Fibroblast of lung (primary cell): ENCODE measurements at places on chromosomes 4 and X. TPM values are rescaled to one million over a fixed set of nuclear protein-coding genes. Genes with fewer than 3 reads are reported as not detected.

DNA sequence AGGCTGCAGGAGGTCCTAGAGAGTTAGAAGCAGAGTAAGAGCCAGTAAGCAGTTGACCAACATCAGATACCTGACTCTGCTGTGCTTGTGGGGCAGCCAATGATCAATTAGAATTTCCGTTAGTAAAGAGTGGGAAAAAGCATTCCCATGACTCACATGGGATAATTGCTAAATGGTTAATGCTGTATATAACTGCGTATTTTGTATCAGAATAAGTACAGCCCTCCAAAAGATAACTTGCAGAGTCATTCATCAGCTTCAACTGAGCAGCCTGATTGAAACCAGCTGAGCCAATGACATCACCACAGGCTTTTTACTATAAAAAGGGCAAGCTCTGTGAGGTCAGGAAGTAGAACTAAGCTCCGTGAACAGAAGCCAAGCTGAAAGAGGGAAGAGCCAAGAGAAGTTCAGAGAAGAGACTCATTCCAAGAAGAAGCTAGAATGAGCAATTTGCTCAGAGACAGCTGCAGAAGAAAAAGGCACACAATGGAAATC, 67.9 kb downstream of the PPP3CA start:
- peaks cover 8% of the 10 kb centered on the region for H3K4me1 ChIP-seq
- H3K27ac ChIP-seq: peak overlapping the region; percentile 58
- DNase-seq: peak; percentile 98
- no peaks in the 10 kb centered on the region for H3K36me3 ChIP-seq

GRCh38 chrX:17960891-17961290, 99.8 kb upstream of the RAI2 start:
- H3K27ac ChIP-seq: no peak overlapping the region
- no peaks in the 10 kb centered on the region for H3K4me1 ChIP-seq
- no peaks in the 10 kb centered on the region for H3K27me3 ChIP-seq
- DNase-seq: no peak
- H3K36me3 ChIP-seq: no peaks in the 10 kb centered on the region
- H3K4me3 ChIP-seq: no peak overlapping the region

DNA sequence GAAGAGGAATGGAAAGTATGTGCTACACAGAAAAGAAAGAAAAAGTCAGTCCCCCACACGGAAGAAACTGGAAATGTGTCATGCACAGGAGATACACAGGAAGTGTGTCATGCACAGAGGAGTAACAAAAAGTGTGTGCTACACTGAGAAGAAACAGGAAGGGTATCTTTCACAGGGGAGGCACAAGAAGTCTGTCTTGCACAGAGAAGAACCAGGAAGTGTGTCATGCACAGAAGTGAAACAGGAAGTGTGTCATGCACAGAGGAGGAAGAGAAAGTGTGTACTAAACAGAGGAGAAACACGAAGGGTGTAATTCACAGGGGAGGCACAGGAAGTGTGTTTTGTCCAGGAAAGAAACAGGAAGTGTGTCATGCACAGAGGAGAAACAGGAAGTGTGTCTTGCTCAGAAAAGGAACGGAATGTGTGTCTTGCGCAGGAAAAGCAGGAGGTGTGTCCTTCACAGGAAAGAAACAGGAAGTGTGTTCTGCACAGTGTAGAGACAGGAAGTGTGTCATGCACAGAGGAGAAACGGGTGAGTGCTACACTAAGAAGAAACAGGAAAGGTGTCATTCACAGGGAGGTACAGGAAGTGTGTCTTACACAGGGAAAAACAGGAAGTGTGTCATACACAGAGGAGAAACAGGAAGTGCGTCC, 527.2 kb upstream of the PRKX start:
- H3K36me3 ChIP-seq: no peaks in the 10 kb centered on the region
- DNase-seq: no peak
- no peak overlapping the region for H3K27ac ChIP-seq
- H3K4me3 ChIP-seq: no peak overlapping the region
- no peaks in the 10 kb centered on the region for H3K4me1 ChIP-seq

GRCh38 chrX:22325096-22325495, 52.4 kb downstream of the CBLL2 start:
- H3K4me3 ChIP-seq: no peak overlapping the region
- peak; percentile 44 for DNase-seq
- H3K4me1 ChIP-seq: no peaks in the 10 kb centered on the region
- no peaks in the 10 kb centered on the region for H3K36me3 ChIP-seq
- H3K27ac ChIP-seq: no peak overlapping the region

DNA sequence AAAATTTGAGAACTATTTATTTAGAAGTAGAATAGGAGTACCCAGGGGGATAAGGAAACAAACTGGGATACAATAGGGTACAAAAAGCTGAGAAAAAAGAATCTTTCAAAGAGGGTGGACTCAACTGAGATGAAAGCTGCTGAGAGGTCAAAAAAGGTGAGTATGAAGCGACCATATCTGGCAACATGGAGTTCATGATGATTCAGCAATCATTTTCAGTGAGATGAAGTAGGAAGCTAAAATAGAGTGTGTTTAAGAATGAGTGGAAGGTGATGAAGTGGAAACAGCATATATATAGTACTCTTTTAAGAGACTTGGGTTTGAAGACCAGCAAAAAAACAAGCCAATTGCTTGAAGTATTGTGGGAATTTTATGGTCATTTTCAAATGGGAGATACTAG, 72.0 kb upstream of the IL13RA2 start:
- H3K27ac ChIP-seq: no peak overlapping the region
- H3K4me1 ChIP-seq: no peaks in the 10 kb centered on the region
- no peak overlapping the region for H3K4me3 ChIP-seq
- H3K36me3 ChIP-seq: no peaks in the 10 kb centered on the region

GRCh38 chrX:3226087-3226486, 120.4 kb downstream of the MXRA5 start:
- DNase-seq: no peak
- no peak overlapping the region for H3K4me3 ChIP-seq
- H3K27ac ChIP-seq: no peak overlapping the region

GRCh38 chr4:164428561-164428960, 325.4 kb upstream of the SMIM31 start:
- H3K4me1 ChIP-seq: no peaks in the 10 kb centered on the region
- H3K27me3 ChIP-seq: no peaks in the 10 kb centered on the region
- no peak overlapping the region for H3K27ac ChIP-seq
- DNase-seq: no peak
- no peak overlapping the region for H3K4me3 ChIP-seq

- H3K4me1 ChIP-seq: no peaks in the 10 kb centered on the region
- no peaks in the 10 kb centered on the region for H3K27me3 ChIP-seq
- H3K36me3 ChIP-seq: no peaks in the 10 kb centered on the region
- no peak overlapping the region for H3K4me3 ChIP-seq
Observed at GRCh38 chr4:168498251-168498650, 1.4 kb downstream of the PALLD start.

DNA sequence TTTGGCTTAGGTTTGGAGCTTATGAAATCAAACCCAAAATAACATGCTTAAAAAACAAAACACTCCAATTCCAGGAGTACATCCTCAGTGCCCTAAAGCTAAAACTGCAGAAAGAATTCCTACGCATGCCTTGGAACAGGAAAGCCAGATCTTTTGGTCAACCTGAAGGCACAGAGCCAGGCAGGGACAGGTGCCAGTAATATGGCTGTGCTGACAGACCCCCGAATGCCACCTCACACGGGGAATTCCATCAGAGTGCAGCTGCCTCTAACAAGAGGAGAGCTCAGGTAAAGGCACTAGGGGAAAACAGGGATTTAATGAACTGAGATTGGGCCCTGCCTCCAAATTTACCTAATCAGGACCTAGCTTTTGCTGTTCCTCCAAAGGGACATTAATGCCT, 77.1 kb downstream of the SHISA3 start:
- no peaks in the 10 kb centered on the region for H3K36me3 ChIP-seq
- no peaks in the 10 kb centered on the region for H3K27me3 ChIP-seq
- DNase-seq: no peak
- no peaks in the 10 kb centered on the region for H3K4me1 ChIP-seq

GRCh38 chrX:54030329-54030728, 13.9 kb downstream of the PHF8 start:
- H3K27ac ChIP-seq: no peak overlapping the region
- no peak for DNase-seq
- no peak overlapping the region for H3K4me3 ChIP-seq
- no peaks in the 10 kb centered on the region for H3K4me1 ChIP-seq
- no peaks in the 10 kb centered on the region for H3K27me3 ChIP-seq

GRCh38 chr4:96471956-96472867, 632.3 kb downstream of the PDHA2 start:
- no peaks in the 10 kb centered on the region for H3K36me3 ChIP-seq
- DNase-seq: peak; percentile 4
- no peak overlapping the region for H3K27ac ChIP-seq
- no peaks in the 10 kb centered on the region for H3K4me1 ChIP-seq
- no peak overlapping the region for H3K4me3 ChIP-seq
- H3K27me3 ChIP-seq: no peaks in the 10 kb centered on the region

GRCh38 chrX:136162827-136163570, 15.7 kb downstream of the FHL1 start:
- H3K4me1 ChIP-seq: peaks cover 9% of the 10 kb centered on the region
- H3K4me3 ChIP-seq: no peak overlapping the region
- H3K27me3 ChIP-seq: no peaks in the 10 kb centered on the region
- no peak overlapping the region for H3K27ac ChIP-seq
- no peaks in the 10 kb centered on the region for H3K36me3 ChIP-seq

DNA sequence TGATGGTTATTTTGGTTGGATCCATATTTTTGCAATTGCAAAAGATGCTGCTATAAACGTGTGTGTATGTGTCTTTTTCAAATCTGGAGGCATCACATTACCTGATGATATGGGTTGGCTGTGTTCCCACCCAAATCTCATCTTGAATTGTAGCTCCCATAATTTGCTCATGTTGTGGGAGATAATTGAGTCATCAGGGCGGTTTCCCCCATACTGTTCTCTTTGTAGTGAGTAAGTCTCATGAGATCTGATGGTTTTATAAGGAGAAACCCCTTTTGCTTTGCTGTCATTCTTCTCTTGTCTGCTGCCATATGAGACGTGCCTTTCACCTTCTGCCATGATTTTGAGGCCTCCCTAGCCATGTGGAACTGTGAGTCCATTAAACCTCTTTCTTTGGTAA, 33.4 kb downstream of the APOOL start:
- H3K4me3 ChIP-seq: no peak overlapping the region
- H3K4me1 ChIP-seq: no peaks in the 10 kb centered on the region

- DNase-seq: peak; percentile 96
- H3K4me1 ChIP-seq: no peaks in the 10 kb centered on the region
- no peak overlapping the region for H3K27ac ChIP-seq
- no peak overlapping the region for H3K4me3 ChIP-seq
Observed at GRCh38 chr4:144820728-144821085, 174.8 kb downstream of the HHIP start.

GRCh38 chrX:2391869-2392606, 108.7 kb downstream of the DHRSX start:
- no peaks in the 10 kb centered on the region for H3K36me3 ChIP-seq
- H3K4me3 ChIP-seq: no peak overlapping the region
- H3K4me1 ChIP-seq: no peaks in the 10 kb centered on the region
- H3K27me3 ChIP-seq: no peaks in the 10 kb centered on the region
- H3K27ac ChIP-seq: no peak overlapping the region
- DNase-seq: peak; percentile 76

DNA sequence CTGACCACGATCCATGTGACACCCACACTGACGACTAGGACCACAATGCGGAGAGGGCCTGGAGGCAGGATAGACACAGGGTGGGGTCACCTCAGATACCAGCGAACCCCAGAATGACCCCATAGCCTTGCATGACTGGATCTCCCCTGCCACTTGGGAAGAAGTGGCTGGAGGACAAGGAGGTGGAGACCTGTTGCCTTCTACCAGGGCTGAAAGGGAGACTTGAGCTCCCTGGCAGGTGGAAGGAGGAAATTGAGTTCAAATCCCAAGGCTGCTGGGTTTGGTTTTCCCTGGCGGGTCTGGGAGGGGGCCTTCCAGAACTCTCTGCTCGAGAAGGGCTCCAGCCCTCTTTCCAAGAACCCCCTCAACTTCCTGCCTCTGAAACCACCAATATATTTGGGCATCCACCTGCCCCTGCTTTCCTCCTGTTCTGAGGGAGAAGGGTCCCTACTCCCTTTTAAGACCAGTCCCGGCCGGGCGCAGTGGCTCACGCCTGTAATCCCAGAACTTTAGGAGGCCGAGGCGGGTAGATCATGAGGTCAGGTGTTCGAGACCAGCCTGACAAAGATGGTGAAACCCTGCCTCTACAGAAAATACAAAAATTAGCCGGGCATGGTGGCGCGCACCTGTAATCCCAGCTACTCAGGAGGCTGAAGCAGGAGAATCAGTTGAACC, 3.0 kb downstream of the FAM3A start:
- no peaks in the 10 kb centered on the region for H3K27me3 ChIP-seq
- no peak overlapping the region for H3K27ac ChIP-seq
- peaks cover 10% of the 10 kb centered on the region for H3K4me1 ChIP-seq
- no peaks in the 10 kb centered on the region for H3K36me3 ChIP-seq
- H3K4me3 ChIP-seq: no peak overlapping the region
- DNase-seq: no peak

GRCh38 chr4:173367285-173367684, 3.5 kb upstream of the SAP30 start:
- no peaks in the 10 kb centered on the region for H3K27me3 ChIP-seq
- peaks cover 2% of the 10 kb centered on the region for H3K4me1 ChIP-seq
- DNase-seq: peak; percentile 9
- no peak overlapping the region for H3K4me3 ChIP-seq

DNA sequence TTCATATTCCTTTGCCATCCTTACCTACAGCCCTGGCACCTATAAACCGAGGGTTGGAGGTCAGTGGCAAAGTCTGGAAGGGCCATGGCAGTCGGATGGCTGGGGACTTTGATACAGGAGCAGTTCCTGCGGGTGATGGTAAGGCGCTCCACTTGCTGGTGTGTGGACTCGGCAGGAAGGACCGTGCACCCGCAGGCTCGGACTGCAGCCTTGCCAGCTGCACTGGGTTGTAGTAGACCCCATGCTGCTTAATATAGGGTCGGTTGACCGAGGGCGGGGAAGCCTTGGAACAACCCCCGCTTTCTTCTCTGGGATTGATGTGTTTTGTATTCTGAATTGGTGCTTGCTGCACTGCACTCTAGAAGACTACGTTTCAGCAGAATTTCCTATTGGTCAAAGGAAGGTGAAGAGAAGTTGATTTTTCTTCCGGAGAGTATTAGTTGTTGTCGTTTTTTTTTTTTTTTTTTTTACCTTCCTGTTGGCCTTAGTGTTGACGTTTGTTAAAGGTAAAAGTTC, 638 bp downstream of the BLTP1 start:
- peak; percentile 36 for DNase-seq
- H3K27ac ChIP-seq: peak overlapping the region; percentile 77
- H3K36me3 ChIP-seq: no peaks in the 10 kb centered on the region
- H3K27me3 ChIP-seq: no peaks in the 10 kb centered on the region
- H3K4me1 ChIP-seq: no peaks in the 10 kb centered on the region
- H3K4me3 ChIP-seq: peak overlapping the region; percentile 87

TMPRSS11B gene
- total RNA-seq: not detected in 2 replicates

PHF8 gene
- total RNA-seq: 10.8 and 16.7 TPM in 2 replicates

TMEM150C gene
- total RNA-seq: 0.77 and 1.2 TPM in 2 replicates

CYTL1 gene
- total RNA-seq: 0.17 TPM in 1 of 2 replicates, not detected in the other

ODAPH gene
- total RNA-seq: not detected in 2 replicates

PLAC1 gene
- 0.17 and 0.26 TPM in 2 replicates for total RNA-seq

SGMS2 gene
- 63.7 and 70.4 TPM in 2 replicates for total RNA-seq

FHDC1 gene
- total RNA-seq: 0.26 and 0.33 TPM in 2 replicates

MAGEA9B gene
- not detected in 2 replicates for total RNA-seq
